ENCODE measurements at places on chromosomes 3 and 15.

- no peak for DNase-seq
Observed at GRCh38 chr15:31440754-31441311, 114.2 kb downstream of the KLF13 start.

- DNase-seq: no peak
Observed at GRCh38 chr3:40211579-40211978, 97.9 kb upstream of the EIF1B start.

DNA sequence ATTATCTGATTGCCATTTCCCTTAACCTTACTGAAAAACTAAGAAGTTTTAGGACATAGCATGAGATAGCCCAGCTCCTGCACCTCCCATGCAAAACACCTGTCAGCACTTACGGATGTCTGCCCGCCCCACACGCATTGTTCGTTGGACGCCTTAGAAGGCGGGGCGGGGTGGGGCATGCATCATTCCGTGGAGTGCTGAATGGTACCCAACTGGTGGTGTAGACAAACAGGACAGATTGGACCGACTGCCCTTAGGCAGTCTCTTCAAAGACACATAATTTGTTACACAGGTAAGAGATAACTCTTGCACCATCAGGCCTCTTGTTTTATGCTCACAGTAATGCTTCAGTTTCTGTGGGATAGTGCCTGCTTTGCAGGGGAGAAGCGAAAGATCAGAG lies 93.8 kb downstream of the SMAD6 start:
- no peak for DNase-seq

DNA sequence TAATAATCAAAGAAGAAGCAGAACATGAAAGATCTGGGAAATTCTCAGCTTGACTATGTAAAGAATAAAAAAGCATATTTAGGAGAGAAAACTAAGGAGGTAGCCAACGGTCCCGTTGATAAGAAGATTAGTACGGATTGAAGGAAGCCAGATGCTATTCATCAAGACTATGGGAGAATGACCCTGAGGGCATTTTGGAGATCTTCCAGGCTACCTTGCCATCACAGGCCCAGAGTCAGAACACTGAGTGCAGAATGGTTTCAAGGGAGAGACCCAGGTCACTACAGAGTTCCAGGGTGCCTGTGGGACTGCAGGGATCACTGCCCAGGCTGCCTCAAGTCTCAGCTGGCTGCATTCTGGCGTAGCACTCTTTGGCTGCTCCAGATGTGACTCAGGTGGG lies 752.9 kb upstream of the ARPP21 start:
- DNase-seq: no peak

- DNase-seq: no peak
Observed at GRCh38 chr3:144859161-144859560, 887.5 kb downstream of the DIPK2A start.

DNA sequence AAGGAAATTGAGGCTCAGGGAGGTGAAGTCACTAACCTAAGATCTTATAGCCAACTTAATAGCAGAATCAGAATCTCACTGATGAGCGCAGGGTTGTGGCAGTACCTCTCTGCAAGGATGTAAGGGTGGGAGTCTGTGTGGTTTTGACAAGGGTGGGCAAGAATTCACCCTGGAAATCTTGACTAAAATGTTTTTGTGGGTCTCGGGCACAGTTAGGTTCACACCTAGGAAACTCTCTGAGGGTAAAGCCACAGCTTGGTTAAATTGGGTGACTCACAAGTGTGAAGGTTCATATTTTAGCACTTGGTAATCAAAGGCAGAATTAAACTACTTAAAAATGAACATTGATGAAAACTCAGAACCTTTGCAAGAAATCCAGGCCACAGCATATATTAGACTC lies 178.2 kb upstream of the EOMES start:
- no peak for DNase-seq

DNA sequence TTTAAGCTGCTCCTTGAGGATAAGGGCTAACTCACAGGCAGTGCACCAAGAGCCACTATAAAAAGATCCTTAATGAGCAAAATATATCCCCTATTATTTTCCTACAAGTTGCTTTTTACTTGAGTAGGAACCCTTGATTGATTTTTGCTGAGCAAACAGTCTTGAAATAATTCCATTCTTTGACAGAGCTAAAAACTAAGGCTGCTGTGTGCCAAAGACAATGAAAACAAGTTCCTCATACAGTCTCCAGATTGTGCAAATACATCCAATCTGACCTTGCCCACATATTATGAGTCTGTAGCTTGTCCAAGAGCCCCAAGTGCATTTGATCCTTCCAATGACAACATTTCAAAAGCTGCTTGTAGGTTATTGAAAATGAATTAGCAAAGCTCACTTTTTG lies 15.0 kb downstream of the PRKAR2A start:
- no peak for DNase-seq

DNA sequence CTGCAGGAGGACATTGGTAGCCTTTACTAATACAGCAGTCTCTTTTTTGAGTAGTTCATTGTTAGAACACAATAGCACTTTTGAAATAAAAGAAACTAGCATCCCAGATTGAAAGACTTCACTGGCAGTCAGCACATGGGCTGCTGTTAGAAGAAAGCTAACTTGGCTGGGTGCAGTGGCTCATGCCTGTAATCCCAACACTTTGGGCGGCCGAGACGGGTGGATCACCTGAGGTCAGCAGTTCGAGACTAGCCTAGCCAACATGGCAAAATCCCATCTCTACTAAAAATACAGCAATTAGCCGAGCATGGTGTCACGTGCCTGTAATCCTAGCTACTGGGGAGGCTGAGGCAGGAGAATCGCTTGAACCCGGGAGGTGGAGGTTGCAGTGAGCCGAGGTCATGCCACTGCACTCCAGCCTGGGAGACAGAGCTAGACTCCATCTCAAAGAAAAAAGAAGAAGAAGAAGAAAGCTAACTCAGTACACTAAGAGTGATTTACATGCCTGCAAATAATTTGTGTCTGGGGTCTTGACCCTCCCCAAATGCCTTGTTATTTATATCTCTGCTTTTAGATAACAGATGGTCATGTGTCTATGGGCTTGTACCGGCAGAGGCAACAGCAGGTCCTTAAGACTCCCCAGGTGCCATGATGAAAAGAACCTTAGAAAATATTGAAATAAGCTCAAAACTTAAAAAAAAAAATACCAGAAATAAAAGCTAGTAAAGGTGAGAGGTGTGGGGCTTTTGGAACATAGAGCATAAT lies 9.7 kb downstream of the TPM1 start:
- DNase-seq: no peak

- no peak for DNase-seq
Observed at GRCh38 chr3:101825904-101826445, 23.3 kb upstream of the NFKBIZ start.

- DNase-seq: peak; percentile 67
Observed at GRCh38 chr15:82540055-82540983, at the start of gene RPS17. Gene RPS17, minus strand, starts transcription at chr15:82540457. Its CDS starts 29 bp downstream, at chr15:82540428.

DNA sequence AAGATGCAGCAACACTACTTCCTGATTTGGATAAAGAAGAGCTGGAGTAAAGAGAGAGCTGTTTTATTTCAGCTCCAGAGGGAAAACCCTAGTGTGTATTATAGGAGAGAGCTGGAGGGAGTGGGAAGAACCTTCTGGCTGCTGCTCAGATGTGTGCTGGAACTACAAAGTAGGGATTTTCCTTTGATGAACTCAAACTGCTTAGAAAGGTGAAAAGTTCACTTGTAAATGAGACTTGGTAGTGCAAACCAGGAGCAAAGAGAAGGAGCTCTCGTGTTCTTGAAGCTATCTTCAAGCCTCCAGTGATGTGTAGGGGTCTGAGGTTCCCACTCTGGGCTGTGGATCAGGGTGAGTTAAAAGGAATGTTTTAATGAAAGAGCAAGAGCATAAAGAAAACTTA lies 110.4 kb downstream of the EDEM1 start:
- DNase-seq: no peak

GRCh38 chr15:81000144-81000623 lies 539 bp upstream of the TLNRD1 start:
- no peak for DNase-seq

- no peak for DNase-seq
Observed at GRCh38 chr3:46866032-46866595, 2.9 kb upstream of the MYL3 start.

DNA sequence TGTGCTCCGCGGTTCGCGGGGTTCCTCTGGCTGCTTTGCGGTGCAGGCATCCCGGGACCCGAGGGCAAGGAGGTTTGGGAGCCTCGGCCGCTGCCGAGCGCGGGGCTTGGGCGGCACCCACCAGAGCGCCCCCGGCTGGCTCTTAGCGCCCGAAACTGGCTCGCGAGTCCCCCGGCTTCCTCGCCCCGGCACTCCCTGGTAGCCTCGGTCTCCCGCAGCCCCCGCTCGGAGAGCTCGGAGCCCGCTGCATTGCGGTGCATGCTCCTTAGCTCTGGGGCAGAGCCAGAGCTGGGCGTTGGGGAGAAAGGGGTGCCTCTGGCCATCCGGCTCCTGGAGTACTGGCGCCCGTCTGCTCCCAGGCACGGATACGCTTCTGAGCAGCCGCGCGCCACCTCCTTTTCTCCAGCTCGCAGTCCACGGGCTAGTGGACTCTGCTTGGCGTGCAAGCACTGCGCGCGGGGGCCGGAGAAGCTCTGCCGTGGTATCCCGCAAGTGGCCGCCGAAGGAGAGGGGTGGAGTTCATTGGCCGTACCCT lies 753 bp downstream of the EPHB1 start:
- no peak for DNase-seq

DNA sequence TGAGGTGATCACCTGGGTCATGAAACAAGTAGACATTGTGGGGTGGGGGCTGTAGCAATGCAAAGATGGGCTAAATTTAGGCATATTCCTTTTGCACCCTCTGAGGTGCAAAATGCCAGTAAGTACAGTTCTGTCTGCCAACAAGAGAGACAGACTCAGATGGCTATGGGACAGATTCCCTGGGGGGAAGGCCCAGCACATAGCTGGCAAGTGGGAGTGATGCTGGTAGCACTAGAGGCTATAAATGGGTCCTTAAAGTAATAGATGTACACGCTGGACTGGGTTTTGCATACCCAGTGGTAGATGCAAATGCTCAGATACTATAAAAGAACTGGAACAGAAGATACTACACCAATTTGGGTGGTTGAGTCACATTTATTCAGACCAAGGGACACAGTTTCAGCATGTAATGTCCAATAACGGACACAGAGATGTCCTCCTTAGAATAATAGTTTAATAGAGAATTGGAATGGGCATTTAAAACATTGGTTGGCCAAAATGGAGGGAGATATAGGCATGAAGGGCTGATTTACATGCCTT lies 67.4 kb upstream of the RNU6-1 start:
- no peak for DNase-seq

DNA sequence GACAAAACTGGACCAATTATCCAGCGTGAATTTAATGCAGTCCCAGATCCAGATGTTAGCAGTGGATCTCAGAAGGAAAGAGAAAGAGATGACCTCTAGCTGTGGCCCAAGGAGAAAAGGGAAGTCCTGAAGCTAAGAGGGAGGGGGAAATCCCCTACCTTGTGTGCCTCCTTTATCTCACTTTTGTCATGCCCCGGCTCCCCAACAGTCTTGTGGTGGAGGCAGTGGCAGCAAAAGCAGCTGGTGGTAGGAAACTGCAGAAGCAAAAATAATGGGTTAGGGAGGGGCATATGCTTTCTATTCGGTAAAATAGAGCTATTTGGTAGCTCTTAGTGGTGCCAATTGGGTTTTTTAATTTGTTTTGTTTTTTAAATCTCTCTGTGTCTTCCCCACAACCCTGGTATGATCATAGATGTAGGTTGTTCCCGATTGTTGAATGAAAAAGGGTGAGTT lies 56.5 kb downstream of the MCTP2 start:
- DNase-seq: no peak

- DNase-seq: no peak
Observed at GRCh38 chr3:119228373-119229145, 12.1 kb downstream of the B4GALT4 start.

DNA sequence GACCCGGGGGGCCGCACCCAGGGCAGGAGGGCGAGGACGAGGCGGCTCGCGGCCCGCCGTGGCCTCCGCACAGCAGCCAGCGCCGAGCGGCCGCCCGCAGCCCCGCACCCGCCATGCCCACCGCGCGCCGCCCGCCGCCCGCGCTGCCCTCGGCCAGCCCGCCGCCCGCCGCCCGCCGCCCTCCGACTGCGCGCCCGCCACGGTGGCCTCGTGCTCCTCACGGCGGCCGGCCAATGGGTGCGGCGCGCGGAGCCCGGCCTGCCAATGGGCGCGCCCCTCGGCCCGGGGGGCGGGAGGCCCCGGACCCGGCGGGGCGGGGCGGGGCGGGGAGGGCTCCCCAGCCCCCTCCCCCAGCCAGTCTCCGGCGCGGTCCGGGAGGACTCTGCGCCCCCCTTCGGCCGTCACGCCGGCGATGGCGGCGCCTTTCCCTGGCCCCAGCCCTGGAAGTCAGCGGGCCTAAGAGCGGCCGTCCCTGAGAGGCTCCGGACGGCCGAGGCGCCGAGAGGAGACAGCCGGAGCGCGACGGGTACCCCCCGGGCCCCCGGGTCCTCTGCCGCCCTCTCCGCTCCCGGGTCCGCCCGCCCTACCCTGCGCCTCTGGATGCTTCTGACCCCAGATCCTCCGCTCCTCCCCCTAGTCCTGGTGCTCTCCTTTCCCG lies at the start of gene NT5DC2:
Gene NT5DC2 (minus strand): TSS at position 235 of the 658 bp plus-strand sequence. CDS start 120 bp downstream, at position 115.
- no peak for DNase-seq

GRCh38 chr3:53073553-53074365 lies 27.9 kb upstream of the SFMBT1 start:
- DNase-seq: no peak

- DNase-seq: no peak
Observed at GRCh38 chr15:91981821-91982800, 128.6 kb downstream of the SLCO3A1 start.

DNA sequence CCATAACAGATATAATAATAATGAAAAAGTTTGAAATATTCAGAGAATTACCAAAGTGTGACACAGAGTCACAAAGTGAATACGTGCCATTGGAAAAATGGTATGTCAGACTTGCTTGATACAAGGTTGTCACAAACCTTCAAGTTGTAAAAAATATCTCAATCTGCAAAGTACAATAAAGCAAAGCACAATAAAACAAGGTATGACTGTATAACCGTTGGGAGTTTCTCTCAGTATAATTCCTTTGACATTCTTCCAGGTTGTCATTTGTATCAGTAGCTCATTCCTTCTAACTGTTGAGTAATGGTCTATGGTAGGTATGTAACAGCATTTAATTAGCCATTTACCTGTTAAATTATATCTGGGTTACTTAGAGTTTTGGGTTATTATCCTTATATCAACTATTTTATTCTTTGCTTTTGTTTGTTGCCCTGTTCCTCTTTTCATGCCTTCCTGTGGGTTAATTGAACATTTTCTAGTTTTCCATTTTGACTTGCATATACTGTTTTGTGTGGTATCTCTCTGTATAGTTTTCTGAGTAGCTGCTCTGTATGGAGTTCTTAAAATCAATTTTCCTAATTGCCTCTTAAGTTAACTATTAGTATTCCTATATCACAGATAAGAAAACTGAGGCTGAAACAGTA lies 112.5 kb downstream of the SUCNR1 start:
- no peak for DNase-seq

DNA sequence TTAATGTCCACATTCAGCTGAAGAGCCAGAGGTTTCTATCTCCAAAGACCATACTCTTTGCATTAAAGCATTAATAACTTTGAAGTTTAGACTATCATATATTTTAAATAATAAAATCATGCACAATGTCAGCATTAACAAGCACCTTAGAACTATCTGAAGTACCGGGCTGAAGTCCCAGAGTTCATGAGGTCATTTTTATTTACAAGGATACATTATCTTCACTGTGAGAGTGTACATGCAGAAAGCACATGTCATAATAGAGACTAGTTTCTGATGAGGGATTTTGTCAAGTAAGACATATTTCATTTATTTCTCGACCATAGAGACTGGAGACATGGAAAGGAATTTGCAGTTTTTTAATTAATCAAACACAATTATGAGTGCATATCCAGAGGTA lies 52.4 kb upstream of the SI start:
- no peak for DNase-seq

GRCh38 chr15:63238796-63239195 lies 38.6 kb upstream of the APH1B start:
- no peak for DNase-seq

- DNase-seq: no peak
Observed at GRCh38 chr3:14804835-14805780, 13.7 kb upstream of the FGD5 start.

Measured in glomerular endothelial cell (primary cell).